ENCODE measurements at places on chromosomes 7 and 10. TPM values are rescaled to one million over a fixed set of nuclear protein-coding genes. Genes with fewer than 3 reads are reported as not detected.
A peak's percentile ranks its signal among the peaks of the same experiment; 100 is the strongest.

HGF gene
- total RNA-seq: 1.2 TPM

GNA12 gene
- 4.4 TPM for total RNA-seq

CACNB2 gene
- total RNA-seq: 0.85 TPM

FFAR4 gene
- 0.14 TPM for total RNA-seq

PAX2 gene
- 0.09 TPM for total RNA-seq

CALHM3 gene
- total RNA-seq: 0.09 TPM

SAMD9L gene
- total RNA-seq: 38.5 TPM

TACR2 gene
- 0.05 TPM for total RNA-seq

DNA sequence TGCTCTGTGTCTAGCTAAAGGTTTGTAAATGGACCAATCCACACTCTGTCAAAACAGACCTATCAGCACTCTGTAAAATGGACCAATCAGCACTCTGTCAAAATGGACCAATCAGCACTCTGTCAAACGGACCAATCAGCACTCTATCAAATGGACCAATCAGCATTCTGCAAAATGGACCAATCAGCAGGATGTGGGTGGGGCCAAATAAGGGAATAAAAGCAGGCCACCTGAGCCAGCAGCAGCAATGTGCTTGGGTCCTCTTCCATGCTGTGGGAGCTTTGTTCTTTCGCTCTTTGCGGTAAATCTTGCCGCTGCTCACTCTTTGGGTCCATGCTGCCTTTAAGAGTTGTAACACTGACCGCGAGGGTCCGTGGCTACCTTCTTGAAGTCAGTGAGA is 740.5 kb upstream of the POM121L12 start:
- DNase-seq: no peak
- H3K27ac ChIP-seq: no peak overlapping the region
- H3K27me3 ChIP-seq: no peaks in the 10 kb centered on the region
- no peaks in the 10 kb centered on the region for H3K36me3 ChIP-seq
- no peaks in the 10 kb centered on the region for H3K4me1 ChIP-seq
- no peak overlapping the region for H3K4me3 ChIP-seq

GRCh38 chr10:3645406-3645805 is 139.6 kb downstream of the KLF6 start:
- H3K36me3 ChIP-seq: no peaks in the 10 kb centered on the region
- H3K4me3 ChIP-seq: no peak overlapping the region
- H3K27ac ChIP-seq: no peak overlapping the region

GRCh38 chr7:112137141-112138101 is 68.8 kb downstream of the DOCK4 start:
- DNase-seq: no peak
- H3K36me3 ChIP-seq: no peaks in the 10 kb centered on the region
- no peak overlapping the region for H3K27ac ChIP-seq
- no peak overlapping the region for H3K4me3 ChIP-seq
- H3K27me3 ChIP-seq: no peaks in the 10 kb centered on the region

DNA sequence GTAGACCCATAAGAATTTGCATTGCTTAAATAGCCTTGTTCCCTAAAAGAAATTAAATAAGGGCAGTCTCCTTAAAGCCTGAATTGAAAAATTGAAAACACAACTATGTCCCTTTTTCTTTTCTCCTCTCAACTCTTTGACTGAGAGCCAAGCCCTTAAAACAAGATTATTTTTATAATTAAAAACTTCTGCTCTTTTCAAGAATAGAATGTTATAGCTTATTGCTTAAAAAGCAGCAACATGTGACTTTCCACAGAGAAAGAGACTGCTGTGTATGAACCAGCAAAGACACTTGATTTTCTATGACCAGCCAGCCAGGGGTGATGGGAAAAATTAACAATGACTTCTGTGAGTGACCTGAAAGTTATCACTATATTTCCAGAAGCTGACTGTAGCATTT is 295.2 kb upstream of the CELF2 start:
- H3K4me1 ChIP-seq: no peaks in the 10 kb centered on the region
- no peaks in the 10 kb centered on the region for H3K36me3 ChIP-seq
- no peak overlapping the region for H3K27ac ChIP-seq
- no peak overlapping the region for H3K4me3 ChIP-seq

DNA sequence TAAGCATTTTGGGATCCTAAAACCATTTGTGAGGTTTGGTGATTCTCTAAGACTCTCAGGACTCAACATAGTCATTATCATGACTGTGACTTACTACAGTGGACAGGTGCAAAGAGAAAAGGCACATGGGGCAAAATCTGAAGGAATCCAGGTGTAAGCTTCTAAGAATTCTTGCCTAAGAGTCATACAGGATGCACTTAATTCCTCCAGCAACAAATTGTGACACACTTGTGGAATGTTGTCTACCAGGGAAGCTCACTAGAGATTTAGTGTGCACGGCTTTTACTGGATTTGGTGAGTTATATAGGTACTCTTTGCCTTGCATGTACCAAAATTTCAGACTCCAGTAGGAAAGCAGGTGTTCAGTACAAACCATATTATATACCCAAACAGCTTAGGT is 47.9 kb downstream of the WAC start:
- H3K27me3 ChIP-seq: no peaks in the 10 kb centered on the region
- no peak overlapping the region for H3K27ac ChIP-seq
- no peak overlapping the region for H3K4me3 ChIP-seq
- DNase-seq: no peak
- peaks cover 15% of the 10 kb centered on the region for H3K36me3 ChIP-seq
- no peaks in the 10 kb centered on the region for H3K4me1 ChIP-seq

GRCh38 chr7:139647085-139647484 is 123.6 kb downstream of the CLEC2L start:
- no peak for DNase-seq
- H3K36me3 ChIP-seq: peaks cover 3% of the 10 kb centered on the region
- no peaks in the 10 kb centered on the region for H3K27me3 ChIP-seq

GRCh38 chr7:141456298-141456697 is 94.9 kb upstream of the AGK start:
- no peak for DNase-seq
- no peak overlapping the region for H3K27ac ChIP-seq
- H3K4me3 ChIP-seq: no peak overlapping the region
- no peaks in the 10 kb centered on the region for H3K36me3 ChIP-seq
- H3K27me3 ChIP-seq: no peaks in the 10 kb centered on the region

- H3K27ac ChIP-seq: no peak overlapping the region
- no peaks in the 10 kb centered on the region for H3K36me3 ChIP-seq
- no peaks in the 10 kb centered on the region for H3K4me1 ChIP-seq
- H3K4me3 ChIP-seq: no peak overlapping the region
- H3K27me3 ChIP-seq: no peaks in the 10 kb centered on the region
Measured at GRCh38 chr10:98374217-98374985, 40.6 kb downstream of the PYROXD2 start.

DNA sequence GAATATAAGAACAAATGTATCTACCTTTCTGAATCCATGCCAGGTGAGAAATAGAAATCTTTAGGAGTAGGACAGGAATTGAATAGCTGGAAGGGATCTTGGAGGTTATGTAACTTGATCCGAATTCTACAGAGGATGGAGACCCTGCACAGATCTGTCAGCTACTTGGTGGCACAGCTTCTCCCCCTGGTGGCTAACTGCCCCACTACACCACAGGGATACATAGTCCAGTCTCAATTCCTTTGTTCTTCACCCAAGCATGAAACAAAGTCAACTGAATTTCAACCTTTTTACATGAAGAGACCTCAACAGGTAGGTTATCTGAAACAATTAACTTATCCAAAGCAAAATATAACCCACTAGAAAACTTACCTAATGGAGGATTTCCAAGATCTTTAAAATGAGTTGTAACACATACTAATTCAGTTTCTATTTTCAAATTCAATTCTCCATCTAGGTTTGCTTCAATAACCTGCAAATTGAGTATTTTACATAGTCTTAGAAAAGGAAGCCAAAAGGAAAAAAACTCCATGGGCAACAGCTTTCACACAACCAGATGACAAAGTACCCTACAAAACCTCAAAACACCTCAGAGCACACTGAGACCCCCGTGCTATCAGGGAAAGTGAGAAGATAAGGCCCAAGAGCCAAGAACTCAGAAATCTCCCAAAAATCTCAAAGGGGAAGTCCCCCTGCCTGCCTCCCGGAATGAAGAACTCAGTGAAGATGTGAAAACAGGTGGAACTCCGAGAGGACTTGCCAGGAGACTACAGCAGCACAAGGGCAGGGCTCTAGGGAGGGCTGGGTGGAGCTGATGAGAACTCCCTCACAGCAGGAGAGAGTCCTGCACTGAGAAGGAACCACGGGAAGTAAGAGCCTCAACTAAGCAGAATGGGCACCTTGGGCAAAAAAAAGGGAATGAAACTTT is 10.3 kb downstream of the HUS1 start:
- H3K27me3 ChIP-seq: no peaks in the 10 kb centered on the region
- no peak overlapping the region for H3K27ac ChIP-seq
- H3K4me3 ChIP-seq: no peak overlapping the region
- peaks cover 43% of the 10 kb centered on the region for H3K36me3 ChIP-seq
- DNase-seq: no peak

DNA sequence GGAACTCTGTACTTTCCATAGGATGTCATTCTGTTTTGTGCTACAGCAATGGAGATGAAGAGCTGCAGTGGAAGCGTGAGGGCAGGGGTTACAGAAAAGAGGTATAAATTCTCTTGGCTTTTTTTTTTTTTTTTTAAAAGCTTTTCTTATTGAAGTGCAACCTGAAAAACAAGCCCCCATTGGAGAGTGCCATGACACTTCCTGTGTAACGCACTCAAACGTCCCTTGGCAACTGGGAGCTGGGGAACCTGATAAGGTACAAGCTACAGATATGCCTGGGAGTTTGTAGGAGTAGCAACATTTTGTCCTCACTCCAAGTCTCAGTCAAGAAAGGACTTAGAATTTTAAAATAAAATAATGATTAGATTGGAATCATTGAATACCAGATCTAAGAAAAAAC is 512.1 kb downstream of the RPS24 start:
- no peaks in the 10 kb centered on the region for H3K27me3 ChIP-seq
- no peaks in the 10 kb centered on the region for H3K36me3 ChIP-seq
- no peak for DNase-seq
- H3K4me1 ChIP-seq: peaks cover 24% of the 10 kb centered on the region

DNA sequence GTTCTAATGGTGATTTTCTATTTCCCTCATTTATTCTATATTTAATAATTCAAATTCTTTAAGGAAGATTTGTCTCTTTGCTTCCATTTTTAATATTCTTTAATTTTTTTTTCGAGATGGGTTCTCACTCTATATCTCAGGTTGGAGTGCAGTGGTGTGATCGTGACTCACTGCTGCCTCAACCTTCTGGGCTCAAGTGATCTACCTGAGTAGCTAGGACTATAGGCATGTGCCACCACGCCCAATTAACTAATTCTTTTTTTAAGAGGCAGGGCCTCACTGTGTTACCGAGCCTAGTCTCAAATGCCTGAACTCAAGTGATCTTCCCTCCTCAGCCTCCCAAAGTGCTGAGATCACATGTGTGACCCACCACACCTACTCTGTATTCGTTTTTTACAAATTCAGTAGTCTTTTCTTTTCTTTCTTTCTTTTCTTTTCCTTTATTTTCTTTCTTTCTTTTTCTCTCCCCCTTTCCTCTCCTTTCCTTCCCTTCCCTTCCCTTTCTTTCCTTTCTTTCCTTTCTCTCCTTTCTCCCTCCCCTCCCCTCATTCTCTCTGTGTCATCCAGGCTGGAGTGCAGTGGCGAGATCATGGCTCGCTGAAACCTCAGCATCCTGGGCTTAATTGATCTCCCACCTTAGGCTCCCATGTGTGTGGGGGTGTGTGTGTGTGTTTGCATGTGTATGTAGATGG is 323.1 kb downstream of the ADK start:
- DNase-seq: no peak
- H3K4me3 ChIP-seq: no peak overlapping the region
- no peaks in the 10 kb centered on the region for H3K27me3 ChIP-seq
- no peak overlapping the region for H3K27ac ChIP-seq
- no peaks in the 10 kb centered on the region for H3K4me1 ChIP-seq
- H3K36me3 ChIP-seq: no peaks in the 10 kb centered on the region

GRCh38 chr10:84876116-84876999 is 548.0 kb downstream of the CCSER2 start:
- no peaks in the 10 kb centered on the region for H3K4me1 ChIP-seq
- H3K36me3 ChIP-seq: no peaks in the 10 kb centered on the region
- no peaks in the 10 kb centered on the region for H3K27me3 ChIP-seq
- no peak for DNase-seq

GRCh38 chr10:23813687-23814086 is 374.8 kb downstream of the OTUD1 start:
- H3K36me3 ChIP-seq: no peaks in the 10 kb centered on the region
- no peaks in the 10 kb centered on the region for H3K4me1 ChIP-seq
- H3K27ac ChIP-seq: no peak overlapping the region
- no peak for DNase-seq
- H3K27me3 ChIP-seq: no peaks in the 10 kb centered on the region
- H3K4me3 ChIP-seq: no peak overlapping the region

DNA sequence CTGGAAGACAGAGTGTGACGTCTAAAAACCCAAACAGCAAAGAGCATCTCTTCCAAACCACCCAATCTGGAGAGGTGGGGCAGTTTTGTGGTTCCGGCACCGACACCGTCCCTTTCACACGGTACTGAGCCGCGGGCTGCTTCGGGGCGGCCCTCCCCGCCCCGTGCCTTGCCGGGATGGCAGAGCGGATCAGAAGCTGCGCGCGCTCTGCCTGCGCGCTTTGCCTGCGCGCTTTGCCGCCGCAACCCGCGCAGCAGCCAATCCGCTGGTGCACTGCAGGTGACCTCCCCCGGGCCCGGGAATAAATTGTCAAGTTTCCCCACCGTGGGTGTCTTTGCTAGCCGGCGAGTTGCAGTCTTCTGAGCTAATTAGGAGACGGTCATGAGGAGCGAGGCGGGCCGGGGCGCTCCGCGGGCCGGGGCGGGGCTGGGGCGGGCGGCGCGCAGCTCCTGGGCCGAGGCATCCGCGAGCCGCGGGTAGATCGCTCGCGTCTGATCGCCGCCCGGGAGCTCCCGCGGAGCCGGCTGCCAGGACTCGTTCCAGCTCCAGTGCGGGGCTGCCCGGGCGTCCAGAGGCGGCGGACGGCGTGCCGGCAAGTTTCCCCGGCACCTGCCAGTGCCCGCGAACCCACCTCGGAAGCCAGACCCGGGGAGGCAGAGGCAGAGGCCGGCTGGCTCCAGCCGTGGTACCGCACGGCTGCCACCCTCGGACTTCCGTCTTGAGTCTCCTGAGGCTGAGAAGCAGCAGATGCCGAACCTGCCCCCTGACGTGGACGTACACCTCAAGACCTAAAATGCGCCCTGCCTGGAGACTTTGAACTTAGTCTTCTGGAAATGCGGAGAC is 536.0 kb upstream of the GALNT17 start:
- no peak overlapping the region for H3K27ac ChIP-seq
- no peaks in the 10 kb centered on the region for H3K36me3 ChIP-seq
- DNase-seq: no peak
- H3K4me1 ChIP-seq: peaks cover 3% of the 10 kb centered on the region
- peak overlapping the region; percentile 49 for H3K4me3 ChIP-seq

DNA sequence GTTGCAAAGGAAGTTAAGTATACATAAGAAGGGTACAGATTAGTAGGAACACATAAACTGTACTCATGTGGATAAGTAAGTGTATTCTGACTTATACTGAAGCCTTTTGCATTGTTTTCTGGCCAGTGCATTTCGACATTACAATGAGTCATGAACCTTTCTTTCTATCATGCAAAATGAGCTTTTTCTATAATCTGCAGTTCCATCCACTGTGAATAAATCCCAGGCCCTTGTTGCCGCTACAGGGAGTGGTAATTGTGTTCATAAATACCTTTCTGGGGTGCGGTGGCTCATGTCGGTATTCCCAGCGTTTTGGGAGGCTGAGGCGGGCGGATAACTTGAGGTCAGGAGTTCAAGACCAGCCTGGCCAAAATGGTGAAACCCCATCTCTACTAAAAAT is 858.3 kb downstream of the GRM8 start:
- no peaks in the 10 kb centered on the region for H3K36me3 ChIP-seq
- no peak overlapping the region for H3K4me3 ChIP-seq
- no peaks in the 10 kb centered on the region for H3K27me3 ChIP-seq
- no peaks in the 10 kb centered on the region for H3K4me1 ChIP-seq
- no peak for DNase-seq
